Fibroblast of mammary gland (primary cell): ENCODE measurements at places on chromosomes 7 and 10.
A peak's percentile ranks its signal among the peaks of the same experiment; 100 is the strongest.

DNA sequence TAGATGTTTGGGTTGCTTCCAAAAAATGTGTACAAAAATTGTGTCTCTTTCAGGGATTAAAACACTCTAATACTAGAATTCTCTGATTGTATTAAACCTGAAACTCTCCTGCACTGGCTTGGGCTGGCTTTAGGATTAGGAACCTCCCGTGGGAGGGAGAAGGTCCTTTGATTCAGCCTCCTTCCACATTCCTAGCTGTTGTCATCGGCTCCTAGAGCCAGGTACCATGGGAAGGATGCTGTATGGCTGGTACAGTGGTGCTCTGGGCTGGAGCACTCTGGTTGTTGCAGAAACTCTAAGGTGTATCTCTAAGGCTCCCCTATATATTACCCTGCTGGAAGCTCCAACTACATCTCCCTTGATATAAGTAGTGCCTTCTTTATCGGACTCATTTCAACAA lies 245.2 kb upstream of the FOXK1 start:
- DNase-seq = no peak

GRCh38 chr10:5584895-5585516 lies 60.2 kb downstream of the CALML3 start:
- peak; percentile 82 for DNase-seq

GRCh38 chr10:69661414-69662172 lies 31.5 kb downstream of the FAM241B start:
- no peak for DNase-seq

DNA sequence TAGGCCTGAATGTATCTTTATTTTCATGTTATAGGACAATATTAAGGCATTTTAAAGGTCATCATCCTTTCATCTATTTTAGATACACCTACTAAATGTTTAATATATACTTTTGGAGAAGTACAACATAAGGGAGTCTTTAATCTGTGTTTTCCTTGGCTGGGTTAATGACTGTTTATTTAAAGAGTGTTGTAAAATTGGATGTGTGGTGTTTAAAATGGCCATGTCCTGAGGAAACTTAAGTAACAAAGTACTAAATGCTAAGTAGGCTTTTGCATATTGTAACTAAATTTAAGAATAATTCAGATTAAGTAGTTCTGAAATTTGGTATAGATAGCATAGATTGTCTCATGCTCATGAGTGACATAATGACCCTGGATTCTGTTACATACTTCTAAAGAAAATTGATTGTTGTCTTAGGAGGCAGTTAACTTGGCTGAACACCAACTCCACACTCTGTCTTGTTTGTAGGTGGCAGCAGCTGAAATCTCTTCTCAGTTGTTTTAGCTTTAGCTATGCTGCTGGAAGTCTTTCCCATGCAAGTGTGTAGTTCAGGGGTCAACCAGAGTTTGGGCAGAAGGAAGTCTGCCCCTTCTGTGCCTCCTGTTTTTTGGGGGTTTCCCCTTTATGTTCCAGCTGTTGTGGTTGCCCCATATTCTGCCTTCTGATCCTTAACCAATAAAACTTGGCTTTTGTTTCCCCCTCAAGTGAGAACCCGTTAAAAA lies 29.2 kb downstream of the DLD start:
- peak; percentile 36 for DNase-seq

GRCh38 chr10:132499367-132499685 lies 38.3 kb upstream of the INPP5A start:
- DNase-seq = no peak
